Fibroblast of the aortic adventitia (primary cell): ENCODE measurements at places on chromosomes 7 and 10.

GRCh38 chr10:103510046-103510685, 16.7 kb downstream of the NEURL1 start:
- no peak for DNase-seq

DNA sequence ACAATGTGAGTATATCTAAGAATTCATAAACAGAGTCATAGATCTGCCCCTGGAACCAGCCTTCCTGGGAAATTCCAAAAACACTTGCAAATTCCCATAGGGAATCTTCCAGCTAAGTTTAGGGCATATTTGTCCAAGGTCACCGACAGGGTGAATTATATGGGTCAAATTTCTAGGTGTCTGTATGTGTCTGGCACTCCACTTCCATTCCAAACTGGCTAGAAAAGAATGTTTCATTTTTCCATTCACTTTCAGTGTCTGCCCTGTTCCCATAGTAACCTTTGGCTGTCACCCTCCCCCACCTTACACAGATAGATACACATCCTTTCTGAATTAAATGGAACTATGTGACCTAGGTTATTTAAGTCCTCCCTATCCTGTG, 230.9 kb downstream of the CREB5 start:
- DNase-seq = no peak

- DNase-seq = no peak
Observed at GRCh38 chr7:130995252-130996081, 261.5 kb upstream of the KLF14 start.

GRCh38 chr10:13099144-13099665, 758 bp upstream of the OPTN start:
- peak; percentile 65 for DNase-seq

DNA sequence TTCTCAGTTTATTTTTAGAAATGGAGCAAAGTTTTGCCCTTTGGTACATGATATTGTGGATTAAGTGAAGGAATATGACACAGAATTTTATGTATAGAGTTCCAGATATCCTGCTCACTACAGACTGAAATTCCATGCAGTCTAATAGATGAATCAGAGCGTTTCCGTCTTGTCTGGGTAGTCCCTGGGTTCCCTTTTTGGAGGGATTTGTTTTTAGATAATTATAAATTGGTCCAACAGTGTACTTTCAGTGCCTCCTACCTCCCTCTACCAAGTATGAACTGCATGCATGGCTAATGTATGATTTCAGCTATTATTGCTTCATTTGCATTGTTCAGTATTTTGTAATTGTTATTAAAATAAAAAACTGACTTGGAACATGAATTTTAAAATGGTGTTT, 74.4 kb downstream of the SEPTIN7 start:
- peak; percentile 62 for DNase-seq

DNA sequence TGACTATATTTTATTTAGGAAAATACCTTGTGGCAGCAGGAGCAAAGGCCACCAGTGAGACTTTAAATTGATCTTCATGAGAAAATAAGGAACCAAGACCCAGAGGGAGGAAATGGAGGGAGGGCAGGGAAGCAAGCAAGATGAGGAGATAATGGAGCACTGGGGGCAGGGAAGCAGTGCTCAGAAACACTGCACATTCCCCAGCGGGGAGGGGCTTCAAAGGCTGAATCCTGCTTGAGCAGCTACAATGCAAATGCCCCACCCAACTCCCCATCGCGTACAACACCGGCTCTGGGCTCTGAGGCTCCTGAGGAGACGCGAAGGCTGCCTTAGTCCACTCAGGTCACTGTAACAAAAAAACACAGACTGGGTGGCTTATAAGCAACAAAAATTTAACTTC, 503.8 kb downstream of the GRID1 start:
- DNase-seq = no peak

- no peak for DNase-seq
Observed at GRCh38 chr10:27908231-27908630, 90.6 kb downstream of the ODAD2 start.

DNA sequence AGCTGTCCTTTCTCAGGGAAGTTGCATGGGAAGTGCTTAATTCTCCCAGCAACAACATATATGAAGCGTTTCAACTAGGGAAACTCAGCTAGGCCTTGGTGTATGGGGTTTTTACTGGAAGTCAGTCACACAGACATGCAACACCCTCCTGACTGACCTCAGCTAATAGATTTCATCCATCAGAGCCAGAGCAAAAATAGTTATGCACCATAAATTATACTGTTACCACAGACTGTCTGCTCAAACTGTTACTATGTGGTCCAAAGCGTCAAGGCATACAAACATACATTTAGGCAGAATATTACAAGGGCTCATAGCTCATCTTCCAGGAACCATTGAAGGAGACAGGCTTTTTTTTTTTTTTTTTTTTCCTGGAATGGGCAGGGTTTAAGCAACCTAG, 417.9 kb downstream of the ANKRD7 start:
- no peak for DNase-seq

DNA sequence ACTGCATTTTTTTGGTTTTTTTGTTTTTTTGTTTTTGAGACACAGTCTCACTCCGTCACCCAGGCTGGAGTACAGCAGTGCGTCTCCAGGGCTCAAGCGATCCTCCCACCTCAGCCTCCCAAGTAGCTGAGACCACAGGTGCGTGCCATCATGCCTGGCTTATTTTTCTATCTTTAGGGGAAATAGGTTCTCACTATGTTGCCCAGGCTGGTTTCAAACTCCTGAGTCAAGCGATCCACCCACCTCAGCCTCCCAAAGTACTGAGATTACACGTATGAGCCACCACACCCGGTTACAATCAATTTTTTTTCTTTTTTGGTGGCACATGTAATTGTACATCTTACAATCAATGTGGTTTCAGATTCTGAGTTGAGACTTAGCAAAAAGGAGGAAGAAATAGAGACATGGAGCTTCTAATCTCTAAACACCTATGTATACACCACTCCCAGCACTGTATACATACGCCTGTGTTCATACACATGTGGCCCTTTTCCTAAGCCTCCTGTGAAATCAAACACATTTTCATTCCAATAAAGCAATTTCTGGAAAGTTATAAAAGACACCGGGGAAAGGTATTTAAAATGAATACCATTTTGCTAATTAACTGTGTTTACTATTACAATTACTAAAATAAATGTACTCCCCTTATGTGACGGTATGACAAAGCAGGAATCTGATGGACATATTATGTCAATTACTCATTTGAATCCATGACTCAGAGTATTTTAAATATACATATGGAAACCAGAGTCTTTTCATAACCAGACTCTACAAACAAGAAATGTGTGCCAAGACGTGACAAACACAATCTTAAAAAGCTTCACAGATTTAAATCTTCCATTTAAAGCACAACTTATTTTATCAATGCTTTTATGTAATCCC, 40.9 kb downstream of the SMURF1 start:
- DNase-seq = peak; percentile 70

DNA sequence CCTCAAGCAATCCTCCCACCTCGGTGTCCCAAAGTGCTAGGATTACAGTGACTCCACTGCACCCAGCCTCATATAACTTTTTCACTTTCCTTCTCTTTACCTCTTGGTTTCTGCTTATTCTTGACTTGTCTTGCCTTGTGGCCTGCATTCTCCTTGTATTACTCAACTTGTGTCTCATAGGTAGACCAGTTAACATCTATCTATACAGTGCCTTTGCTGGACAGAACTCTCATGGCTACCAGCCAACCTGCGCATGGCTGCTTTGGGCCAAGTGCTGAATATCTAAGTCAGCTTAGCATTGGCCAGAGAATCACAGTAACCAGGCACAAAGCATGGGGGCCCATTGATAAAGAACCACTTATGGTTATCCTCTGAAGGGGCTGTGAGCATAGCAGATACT, 42.6 kb upstream of the ZNRF2 start:
- DNase-seq = peak; percentile 14

- no peak for DNase-seq
Observed at GRCh38 chr7:69763513-69763912, 165.2 kb downstream of the AUTS2 start.

DNA sequence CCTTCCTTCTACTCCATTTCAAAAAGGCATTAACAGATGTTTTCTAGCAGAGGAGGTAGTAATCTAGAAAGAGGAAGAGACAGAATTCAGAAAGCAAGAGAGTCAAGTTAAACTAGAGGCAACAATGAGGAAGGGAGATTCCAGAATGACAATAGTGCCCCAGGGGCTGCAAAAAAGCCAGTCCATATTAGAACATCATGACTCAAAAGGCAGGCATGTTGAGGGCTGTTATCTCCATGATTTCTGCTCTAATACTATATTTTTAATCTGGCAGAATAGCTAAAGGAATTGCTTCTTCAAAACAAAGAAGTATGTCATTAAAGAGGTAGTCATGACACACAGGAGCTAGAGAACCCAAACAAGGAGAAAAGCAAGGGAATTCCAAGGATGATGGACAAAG, 599.6 kb downstream of the INHBA start:
- peak; percentile 66 for DNase-seq

GRCh38 chr7:141113131-141113530, 39.3 kb downstream of the TMEM178B start:
- DNase-seq = no peak

- peak; percentile 5 for DNase-seq
Observed at GRCh38 chr7:104206841-104207240, 972 bp downstream of the ORC5 start.

DNA sequence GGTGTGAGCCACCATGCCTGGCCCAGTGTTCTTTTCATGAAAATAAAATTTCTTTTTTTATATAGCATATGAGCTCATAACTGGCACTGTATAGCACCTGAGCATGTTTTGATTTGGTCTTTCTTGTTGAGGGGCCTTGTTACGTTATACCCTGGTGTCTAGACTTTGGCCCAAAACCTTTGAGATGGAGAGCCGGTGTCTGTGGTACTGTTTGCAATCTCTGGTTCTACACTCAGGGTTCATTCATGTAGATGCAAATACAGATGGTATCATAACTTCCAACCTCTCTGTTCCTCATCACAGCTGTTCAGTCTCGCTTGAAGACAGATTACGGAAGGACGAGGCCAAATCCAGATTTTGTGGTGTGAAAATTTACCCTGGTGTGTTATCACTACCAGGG, at the start of gene TAS2R5:
TAS2R5 (plus strand) TSS at position 301 of the 400 bp plus-strand sequence. CDS start 145 bp downstream, outside the sequence.
- DNase-seq = no peak

GRCh38 chr7:151008143-151008510, 16.2 kb downstream of the ATG9B start:
- peak; percentile 47 for DNase-seq

DNA sequence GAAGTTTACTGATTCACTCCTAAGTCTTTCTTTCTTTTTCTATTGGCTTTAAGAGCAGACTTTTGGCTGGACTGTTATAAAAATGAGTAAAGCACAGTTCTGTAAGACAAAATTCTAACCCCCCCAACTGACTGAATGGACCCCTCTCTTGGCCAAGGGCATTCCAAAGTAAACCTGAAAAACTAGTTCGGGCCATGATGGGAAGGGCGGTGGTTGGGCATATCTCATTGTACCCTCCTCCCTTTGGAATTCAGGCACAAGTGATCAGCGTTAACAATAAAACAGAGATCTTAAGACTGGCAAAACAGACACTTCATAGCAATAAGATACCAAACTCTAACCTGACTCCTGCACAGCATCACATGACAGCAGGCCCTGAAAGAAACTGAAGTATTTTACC, 6.1 kb upstream of the KIF20B start:
- no peak for DNase-seq

DNA sequence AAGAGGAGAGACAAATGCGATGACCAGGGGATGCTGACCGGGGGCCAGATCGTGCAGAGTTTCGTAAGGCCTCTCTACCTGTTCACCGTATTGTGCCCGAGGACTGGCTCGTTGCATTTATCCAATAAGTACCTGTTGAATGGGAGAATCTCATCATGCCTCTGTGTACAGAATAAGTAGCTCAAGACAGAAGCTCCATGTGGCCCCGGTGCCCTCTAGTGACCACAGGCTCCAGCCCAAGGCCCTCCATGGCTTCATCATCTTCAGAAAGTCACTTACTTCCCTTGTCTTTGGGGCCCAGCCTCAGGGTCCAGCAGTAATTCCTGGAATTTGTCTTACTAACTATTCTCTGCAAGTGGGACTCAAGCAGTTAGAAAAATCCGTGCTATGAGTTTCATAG, 151.0 kb downstream of the CHN2 start:
- peak; percentile 40 for DNase-seq

GRCh38 chr7:152759949-152760853, 649 bp downstream of the ACTR3B start:
- peak; percentile 20 for DNase-seq

GRCh38 chr10:69846293-69846921, 44.7 kb downstream of the COL13A1 start:
- no peak for DNase-seq

- no peak for DNase-seq
Observed at GRCh38 chr7:98472521-98472954, 71.6 kb upstream of the BAIAP2L1 start.

- no peak for DNase-seq
Observed at GRCh38 chr7:3974329-3974728, 673.3 kb downstream of the SDK1 start.

GRCh38 chr10:13337128-13337826, 10.8 kb downstream of the SEPHS1 start:
- no peak for DNase-seq

- no peak for DNase-seq
Observed at GRCh38 chr7:36080843-36081242, 72.2 kb upstream of the EEPD1 start.

GRCh38 chr7:66583490-66584110, 45.1 kb upstream of the KCTD7 start:
- DNase-seq = no peak

GRCh38 chr10:85175635-85176034, 847.2 kb downstream of the CCSER2 start:
- no peak for DNase-seq

- DNase-seq = peak; percentile 37
Observed at GRCh38 chr7:33044986-33045385, 17.6 kb downstream of the NT5C3A start.

DNA sequence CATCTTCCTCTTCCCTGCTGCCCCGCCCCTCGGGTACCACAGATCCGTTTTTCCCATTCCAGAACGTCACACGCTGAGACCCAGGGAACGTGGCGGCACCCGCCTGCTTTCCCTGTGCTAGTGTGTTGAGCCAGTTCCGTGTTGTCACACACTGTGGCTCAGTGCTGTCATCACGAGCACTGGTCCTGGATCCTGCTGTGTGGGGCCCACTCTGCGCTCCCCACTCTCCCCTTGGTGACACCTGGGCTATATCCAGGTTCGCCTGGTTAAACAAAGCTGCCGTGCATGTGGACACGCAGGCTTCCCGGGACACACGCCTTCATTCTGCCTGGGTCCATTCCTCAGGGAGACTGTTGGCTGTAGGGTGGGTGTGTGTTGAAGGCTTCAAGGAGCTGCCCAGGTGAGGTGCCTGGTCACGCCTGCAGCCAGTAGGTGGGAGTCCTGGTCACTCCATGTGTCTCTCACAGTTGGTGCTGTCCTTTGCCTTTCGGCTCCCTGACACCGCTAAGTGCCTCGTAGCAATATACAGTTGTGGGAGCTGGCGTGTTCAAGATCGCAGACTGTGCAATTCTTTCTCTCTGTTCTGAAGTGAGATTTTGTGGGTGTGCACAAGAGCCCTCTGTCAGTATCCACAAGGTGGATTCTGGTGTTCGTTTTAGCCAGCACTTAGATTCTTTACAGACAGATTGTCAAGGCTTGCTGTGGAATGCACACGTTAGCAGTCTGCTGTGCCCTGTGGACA, 88.6 kb downstream of the INPP5A start:
- no peak for DNase-seq

GRCh38 chr10:80122746-80123145, 9.8 kb upstream of the PLAC9 start:
- no peak for DNase-seq

- DNase-seq = peak; percentile 64
Observed at GRCh38 chr7:93799750-93800357, 90.7 kb downstream of the TFPI2 start.

- peak; percentile 31 for DNase-seq
Observed at GRCh38 chr10:5616836-5617235, 49.6 kb downstream of the ASB13 start.

- peak; percentile 95 for DNase-seq
Observed at GRCh38 chr10:13717936-13718772, 131.4 kb downstream of the PRPF18 start.
